Activated naive CD8-positive, alpha-beta T cell treated with anti-CD3 and anti-CD28 coated beads, Interleukin-2, amount 10 ng/mL, durations not matched to agents 7 days and 5 days (primary cell): ENCODE measurements at places on chromosomes 13 and 19.
A peak's percentile ranks its signal among the peaks of the same experiment; 100 is the strongest.

DNA sequence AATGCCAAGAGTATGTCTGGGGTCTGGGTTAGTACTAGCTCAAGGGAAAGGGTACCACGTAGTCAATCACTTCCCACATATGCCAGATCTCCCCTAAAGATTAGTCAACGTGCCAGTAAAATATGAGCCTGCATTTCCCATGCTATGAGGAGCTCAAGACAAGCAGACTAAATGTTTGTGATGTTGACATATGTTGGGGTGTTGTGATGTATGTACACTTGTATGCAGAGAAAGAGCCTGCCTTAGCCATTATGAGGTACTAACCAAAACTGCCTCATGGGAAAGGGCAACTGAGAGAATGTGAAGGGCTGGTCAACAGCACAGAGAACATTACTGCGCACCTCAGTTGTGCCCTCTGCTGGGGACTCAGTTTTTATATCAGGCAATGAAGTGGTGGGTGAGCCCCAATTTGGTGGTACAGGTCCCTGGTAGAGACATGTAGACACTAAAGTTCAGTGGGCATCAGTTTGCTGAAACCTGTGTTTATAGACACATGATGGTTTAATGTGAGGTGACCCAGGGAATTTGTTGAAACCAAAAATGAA, 287.0 kb downstream of the DCT start:
- H3K27me3 ChIP-seq = no peaks in the 10 kb centered on the region
- H3K36me3 ChIP-seq = no peaks in the 10 kb centered on the region
- H3K4me3 ChIP-seq = no peak overlapping the region
- H3K27ac ChIP-seq = no peak overlapping the region

GRCh38 chr19:33374236-33374714, 766 bp downstream of the CEBPG start:
- H3K36me3 ChIP-seq = peaks cover 13% of the 10 kb centered on the region
- peak overlapping the region; percentile 78 for H3K27ac ChIP-seq
- H3K4me3 ChIP-seq = peak overlapping the region; percentile 87
- no peak for DNase-seq
- peaks cover 32% of the 10 kb centered on the region for H3K4me1 ChIP-seq

DNA sequence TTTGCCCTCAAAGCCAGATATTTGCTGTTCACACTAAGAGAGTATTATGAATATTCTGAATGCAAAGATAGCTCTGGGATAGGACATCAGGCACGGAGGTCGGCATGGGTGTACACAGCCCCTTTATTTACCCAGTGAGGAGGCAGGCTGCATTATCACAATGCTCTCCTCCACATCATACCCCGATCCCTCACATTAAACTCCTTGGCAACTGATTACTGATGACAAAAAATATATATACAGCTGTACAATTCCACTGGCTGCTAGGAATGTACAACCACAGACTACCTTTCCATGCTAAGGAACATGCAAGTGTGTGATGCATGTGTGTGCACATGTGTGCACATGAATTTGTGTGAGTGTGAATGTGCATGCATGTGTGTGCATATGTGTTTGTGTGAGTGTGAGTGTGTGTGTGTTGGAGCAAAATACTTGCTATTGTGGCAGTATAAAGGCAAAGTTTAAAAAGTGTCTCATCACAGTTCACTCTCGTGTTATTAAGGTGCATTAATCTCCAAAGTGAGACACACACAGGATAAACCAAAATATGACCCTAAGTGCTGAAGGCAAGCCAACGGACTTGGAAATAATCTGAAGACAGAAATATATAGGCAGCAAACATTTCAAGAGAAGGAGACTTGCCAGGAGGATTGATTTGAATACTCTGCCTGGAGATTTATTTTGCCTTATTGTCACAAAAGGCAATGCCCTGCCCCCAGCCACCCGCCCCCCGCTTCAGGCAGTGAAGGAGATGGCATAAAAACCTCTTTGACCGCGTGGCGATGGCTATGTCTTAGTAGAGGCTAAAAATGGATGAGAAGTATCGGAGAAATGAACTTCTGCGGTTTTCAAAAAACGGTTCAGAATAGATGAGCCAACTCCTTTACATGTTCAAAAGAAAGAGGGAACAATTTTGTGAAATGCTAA, 274.8 kb downstream of the TSHZ3 start:
- H3K27ac ChIP-seq = no peak overlapping the region

GRCh38 chr19:35673121-35673804, 6.9 kb downstream of the UPK1A start:
- DNase-seq = peak; percentile 62
- H3K27ac ChIP-seq = peak overlapping the region; percentile 73
- peaks cover 39% of the 10 kb centered on the region for H3K27me3 ChIP-seq
- peak overlapping the region; percentile 84 for H3K4me3 ChIP-seq
- peaks cover 10% of the 10 kb centered on the region for H3K4me1 ChIP-seq
- no peaks in the 10 kb centered on the region for H3K36me3 ChIP-seq

- H3K4me1 ChIP-seq = peaks cover 5% of the 10 kb centered on the region
- no peaks in the 10 kb centered on the region for H3K36me3 ChIP-seq
- no peaks in the 10 kb centered on the region for H3K27me3 ChIP-seq
Observed at GRCh38 chr19:35118268-35119020, 2.8 kb downstream of the FXYD3 start.

- no peaks in the 10 kb centered on the region for H3K27me3 ChIP-seq
- no peaks in the 10 kb centered on the region for H3K36me3 ChIP-seq
- H3K27ac ChIP-seq = no peak overlapping the region
- no peak overlapping the region for H3K4me3 ChIP-seq
Observed at GRCh38 chr13:37747071-37747612, 122.4 kb downstream of the TRPC4 start.

GRCh38 chr19:49069026-49069425, 3.5 kb downstream of the KCNA7 start:
- no peak overlapping the region for H3K4me3 ChIP-seq
- DNase-seq = no peak
- peaks cover 79% of the 10 kb centered on the region for H3K27me3 ChIP-seq

DNA sequence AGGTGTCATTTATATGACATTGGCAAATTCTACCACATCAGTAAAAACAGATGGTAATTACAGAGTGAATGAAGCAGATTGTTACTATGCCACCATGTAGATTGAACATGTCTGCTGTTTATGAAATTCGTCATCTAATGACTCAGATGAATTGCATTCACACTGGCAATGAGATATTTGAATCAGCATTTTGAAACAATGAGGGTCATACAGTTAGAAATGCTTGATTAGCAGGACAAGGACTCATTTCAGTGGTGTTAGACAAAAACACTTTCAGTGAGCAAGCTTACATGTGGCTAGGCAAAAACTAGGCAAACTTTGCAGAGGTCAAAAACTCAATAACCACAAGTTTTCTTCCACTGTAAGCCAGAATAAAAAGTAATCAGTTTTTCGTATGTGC, 1165.0 kb downstream of the SLITRK1 start:
- H3K27me3 ChIP-seq = no peaks in the 10 kb centered on the region
- H3K4me1 ChIP-seq = no peaks in the 10 kb centered on the region
- no peaks in the 10 kb centered on the region for H3K36me3 ChIP-seq
- no peak overlapping the region for H3K27ac ChIP-seq
- no peak overlapping the region for H3K4me3 ChIP-seq
- DNase-seq = no peak

GRCh38 chr13:113654175-113654560, 3.8 kb downstream of the ATP4B start:
- no peaks in the 10 kb centered on the region for H3K4me1 ChIP-seq
- no peaks in the 10 kb centered on the region for H3K36me3 ChIP-seq
- no peaks in the 10 kb centered on the region for H3K27me3 ChIP-seq
- no peak overlapping the region for H3K4me3 ChIP-seq
